ENCODE measurements at places on chromosomes 5 and 9. TPM values are rescaled to one million over a fixed set of nuclear protein-coding genes. Genes with fewer than 3 reads are reported as not detected.

- H3K4me3 ChIP-seq = no peak overlapping the region
- no peak overlapping the region for H3K27ac ChIP-seq
- peaks cover 8% of the 10 kb centered on the region for H3K4me1 ChIP-seq
Measured at GRCh38 chr5:6786786-6787495, 73.7 kb downstream of the TENT4A start.

- no peak for DNase-seq
- no peaks in the 10 kb centered on the region for H3K4me1 ChIP-seq
- no peak overlapping the region for H3K4me3 ChIP-seq
Measured at GRCh38 chr9:12980085-12980851, 205.4 kb downstream of the LURAP1L start.

DNA sequence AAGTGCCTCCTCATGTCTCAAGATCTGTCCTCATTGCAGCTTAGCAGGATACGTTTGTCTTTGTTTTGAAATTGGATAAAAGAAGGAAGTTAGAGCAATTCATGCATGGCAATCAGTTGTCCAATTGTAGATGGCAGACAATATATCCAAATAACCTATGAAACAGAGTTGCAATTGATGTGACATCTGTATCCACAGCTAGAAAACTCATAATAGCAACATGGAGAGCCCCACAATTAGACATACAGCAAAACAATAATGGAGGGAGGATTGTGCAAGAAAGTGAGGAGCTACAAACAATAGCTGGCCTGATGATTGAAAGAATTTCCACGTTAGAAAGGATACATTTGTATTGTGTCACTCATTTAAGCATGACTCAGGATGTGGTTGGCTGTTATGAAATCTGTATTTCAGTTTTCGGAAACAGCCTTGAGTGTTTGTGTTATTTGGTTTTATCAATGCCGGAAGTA is 132.0 kb downstream of the FAM174A start:
- no peaks in the 10 kb centered on the region for H3K36me3 ChIP-seq
- H3K4me1 ChIP-seq = peaks cover 5% of the 10 kb centered on the region
- no peak for DNase-seq
- H3K27ac ChIP-seq = no peak overlapping the region
- H3K4me3 ChIP-seq = no peak overlapping the region

DNA sequence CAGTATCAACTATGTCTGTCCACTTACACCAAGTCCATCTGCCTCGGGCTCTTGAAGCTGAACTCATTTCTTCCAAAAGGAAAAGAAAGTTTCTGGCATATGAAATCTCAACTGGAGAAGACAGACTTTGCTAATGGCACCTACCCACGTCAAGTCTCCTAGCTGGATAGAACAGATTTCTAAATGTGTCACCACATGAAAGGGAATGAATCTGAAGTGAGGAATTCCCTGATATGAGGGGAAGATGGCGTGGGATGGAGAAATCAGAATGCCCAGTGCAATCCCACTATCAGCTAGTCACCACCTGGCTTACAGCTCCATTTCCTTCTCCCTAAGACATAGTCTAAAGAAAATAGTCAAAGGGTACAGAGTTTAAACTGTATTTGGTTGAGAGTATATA is 144.7 kb downstream of the PAPPA start:
- H3K27ac ChIP-seq = no peak overlapping the region
- peaks cover 15% of the 10 kb centered on the region for H3K4me1 ChIP-seq

The SLC25A46 gene
- total RNA-seq = 34.2 TPM

The DRD1 gene
- total RNA-seq = not detected

The NUTM2G gene
- not detected for total RNA-seq

DNA sequence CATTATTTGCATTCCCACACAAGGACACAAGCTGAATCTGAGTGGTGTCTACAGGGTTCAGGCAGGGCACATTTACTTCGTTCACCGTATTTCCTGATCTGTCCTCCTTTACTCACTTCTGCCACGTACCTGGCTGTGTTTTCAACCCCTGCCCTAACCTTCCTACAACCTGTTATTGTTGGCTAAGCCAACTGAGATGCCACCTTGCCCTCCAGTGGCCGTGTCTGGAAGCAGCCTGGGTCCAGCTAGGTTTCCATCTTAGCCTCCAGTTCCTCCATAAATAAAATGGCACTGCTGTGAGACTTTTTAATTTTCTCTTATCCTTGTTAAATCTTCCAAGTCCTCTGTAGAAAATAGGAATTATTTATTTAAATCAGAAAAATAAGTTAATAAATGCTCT is 64.8 kb downstream of the ATP10B start:
- peaks cover 2% of the 10 kb centered on the region for H3K36me3 ChIP-seq
- H3K4me3 ChIP-seq = no peak overlapping the region
- no peaks in the 10 kb centered on the region for H3K27me3 ChIP-seq
- DNase-seq = no peak

DNA sequence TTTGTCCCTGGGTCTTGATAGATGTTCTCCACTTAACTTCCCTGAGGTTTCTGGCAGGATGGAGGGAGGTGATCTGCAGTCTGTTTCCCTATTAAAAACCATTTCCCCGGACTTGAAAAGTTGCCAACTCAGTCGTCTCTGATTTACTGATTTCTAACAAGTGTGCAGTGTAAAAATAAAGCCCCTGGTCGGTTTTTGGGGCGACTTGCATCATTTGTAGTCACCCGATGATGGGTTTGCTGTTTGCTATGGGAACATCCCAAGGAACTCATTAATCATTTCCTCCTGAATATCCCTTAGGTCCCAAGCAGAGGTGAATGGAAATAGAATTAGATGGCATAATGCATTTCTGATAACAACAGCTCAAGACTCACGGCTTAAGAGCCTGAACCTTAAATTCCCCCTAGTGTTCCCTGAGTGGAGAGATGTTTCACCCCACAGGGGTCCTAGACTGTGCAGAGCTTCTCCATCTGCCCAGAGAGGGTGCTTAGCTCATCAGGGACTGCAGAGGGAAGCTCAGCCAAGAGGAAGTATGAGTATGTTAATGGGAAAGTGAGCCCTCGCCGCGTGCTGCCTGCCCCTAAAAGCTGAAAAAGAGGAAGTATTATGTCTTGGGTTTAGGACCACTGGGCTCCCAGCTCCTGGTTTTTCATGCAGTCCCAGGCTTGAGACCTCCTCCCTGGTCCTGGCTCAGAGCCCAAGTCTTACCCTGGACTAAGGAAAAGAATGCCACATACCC is 115.1 kb upstream of the DAP start:
- peaks cover 2% of the 10 kb centered on the region for H3K27me3 ChIP-seq
- no peak overlapping the region for H3K4me3 ChIP-seq
- no peaks in the 10 kb centered on the region for H3K36me3 ChIP-seq
- no peak overlapping the region for H3K27ac ChIP-seq
- peaks cover 8% of the 10 kb centered on the region for H3K4me1 ChIP-seq
- no peak for DNase-seq

The ISOC1 gene
- 25.9 TPM for total RNA-seq

The SPOCK1 gene
- total RNA-seq = 75.6 TPM

- DNase-seq = no peak
- no peaks in the 10 kb centered on the region for H3K36me3 ChIP-seq
- peaks cover 4% of the 10 kb centered on the region for H3K27me3 ChIP-seq
- H3K27ac ChIP-seq = no peak overlapping the region
- peaks cover 7% of the 10 kb centered on the region for H3K4me1 ChIP-seq
Measured at GRCh38 chr9:89807101-89807395, 202.2 kb downstream of the GADD45G start.

The ENHO gene
- total RNA-seq = 12.0 TPM

The BDP1 gene
- 28.5 TPM for total RNA-seq
